Activated CD4-positive, alpha-beta T cell treated with anti-CD3 and anti-CD28 coated beads, Interleukin-10, Interleukin-2, amounts not matched to agents 100 ng/mL and 50 ng/mL, durations not matched to agents 16 hours and 8 hours (primary cell): ENCODE measurements at places on chromosomes 13 and 19.

DNA sequence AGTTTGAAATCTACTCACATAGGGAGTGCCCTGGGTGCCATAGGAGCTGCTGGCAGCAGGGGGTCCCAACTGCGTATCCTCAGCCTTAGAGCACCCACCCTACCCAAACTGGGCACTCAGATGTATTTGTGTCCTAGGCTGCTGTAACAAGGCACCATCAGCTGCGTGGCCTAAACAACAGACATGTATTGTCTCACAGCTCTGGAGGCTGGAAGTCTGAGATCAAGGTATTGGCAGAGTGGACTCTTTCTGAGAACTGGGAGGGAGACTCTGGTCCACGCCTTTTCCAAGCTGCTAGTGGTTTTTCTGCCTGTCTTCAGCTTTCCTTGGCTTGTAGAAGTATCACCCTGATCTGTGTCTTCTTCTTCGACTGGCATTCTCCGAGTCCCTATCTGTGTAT lies 83.6 kb downstream of the FGF14 start:
- no peak for DNase-seq

- DNase-seq = no peak
Measured at GRCh38 chr13:72121466-72121865, 254.5 kb upstream of the DACH1 start.

GRCh38 chr13:94329277-94329676 lies 150.2 kb downstream of the DCT start:
- no peak for DNase-seq

DNA sequence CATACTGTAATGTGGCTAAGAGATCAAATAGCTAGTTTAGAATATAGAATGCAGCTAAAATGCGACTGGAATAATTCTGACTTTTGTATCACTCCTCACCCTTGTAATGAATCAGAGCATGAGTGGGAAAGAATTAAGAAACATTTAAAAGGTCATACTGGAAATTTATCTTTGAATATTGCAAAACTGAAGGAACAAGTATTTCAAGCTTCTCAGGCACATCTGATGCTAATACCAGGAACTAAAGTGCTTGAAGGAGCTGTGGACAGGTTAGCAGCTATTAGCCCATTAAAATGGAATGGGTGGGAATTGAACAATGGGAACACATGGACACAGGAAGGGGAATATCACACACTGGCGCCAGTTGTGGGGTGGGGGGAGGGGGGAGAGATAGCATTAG lies 144.2 kb upstream of the ZNF91 start:
- DNase-seq = no peak
